ENCODE measurements at places on chromosomes 4 and X.

GRCh38 chrX:19512961-19513360 is 2.3 kb downstream of the MAP3K15 start:
- no peak for DNase-seq

DNA sequence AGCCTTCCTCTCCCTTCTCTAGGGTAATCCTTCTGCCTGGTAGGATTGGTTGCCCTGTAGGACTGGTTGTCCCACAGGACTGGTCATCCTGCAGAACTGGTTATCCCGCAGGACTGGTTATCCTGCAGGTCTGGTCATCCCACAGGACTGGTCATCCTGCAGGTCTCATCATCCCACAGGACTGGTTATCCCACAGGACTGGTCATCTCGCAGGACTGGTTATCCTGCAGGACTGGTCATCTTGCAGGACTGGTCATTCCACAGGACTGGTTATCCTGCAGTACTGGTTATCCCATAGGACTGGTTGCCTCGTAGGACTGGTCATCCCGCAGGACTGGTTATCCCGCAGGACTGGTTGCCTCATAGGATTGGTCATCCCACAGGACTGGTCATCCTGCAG is 48.1 kb upstream of the STOX2 start:
- DNase-seq, result no peak

GRCh38 chr4:89929425-89930159 is 34.9 kb downstream of the MMRN1 start:
- DNase-seq, result no peak

DNA sequence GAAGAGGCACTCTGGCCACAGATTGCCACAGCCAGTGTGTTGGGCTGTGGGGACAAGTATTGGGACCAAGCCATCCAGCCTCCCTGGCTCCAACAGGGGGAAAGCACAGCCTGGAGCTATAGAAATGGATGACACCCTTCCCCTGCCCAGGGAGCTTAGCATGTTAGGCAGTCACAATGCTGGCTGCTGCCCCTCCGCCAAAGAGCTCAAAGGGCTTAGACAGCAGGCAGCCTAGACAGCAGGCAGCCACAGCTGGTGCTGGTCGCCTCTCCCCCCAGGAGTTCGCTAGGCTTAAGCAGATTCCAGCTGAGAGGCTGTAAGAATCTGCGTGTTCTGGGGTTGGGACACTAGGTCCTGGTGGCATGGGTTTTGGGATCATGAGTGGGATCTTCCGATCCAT is 94.5 kb upstream of the MXRA5 start:
- no peak for DNase-seq

DNA sequence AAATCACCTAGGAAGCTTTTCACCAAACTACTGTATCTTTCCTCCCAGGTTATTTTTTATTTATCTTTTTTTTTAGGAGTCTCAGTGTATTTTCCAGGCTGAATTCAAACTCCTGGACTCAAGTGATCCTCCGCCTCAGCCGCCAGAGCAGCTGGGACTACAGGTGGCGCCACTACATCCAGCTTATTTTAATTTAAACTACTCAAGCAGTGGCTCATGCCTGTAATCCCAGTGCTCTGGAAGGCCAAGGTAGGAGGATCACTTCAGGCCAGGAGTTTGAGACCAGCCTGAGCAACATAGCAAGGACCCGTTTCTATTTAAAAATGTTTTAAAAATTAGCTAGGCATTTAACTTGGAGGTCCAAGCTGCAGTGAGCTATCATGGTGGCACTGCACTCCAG is 37.8 kb downstream of the LEF1 start:
- DNase-seq, result no peak

DNA sequence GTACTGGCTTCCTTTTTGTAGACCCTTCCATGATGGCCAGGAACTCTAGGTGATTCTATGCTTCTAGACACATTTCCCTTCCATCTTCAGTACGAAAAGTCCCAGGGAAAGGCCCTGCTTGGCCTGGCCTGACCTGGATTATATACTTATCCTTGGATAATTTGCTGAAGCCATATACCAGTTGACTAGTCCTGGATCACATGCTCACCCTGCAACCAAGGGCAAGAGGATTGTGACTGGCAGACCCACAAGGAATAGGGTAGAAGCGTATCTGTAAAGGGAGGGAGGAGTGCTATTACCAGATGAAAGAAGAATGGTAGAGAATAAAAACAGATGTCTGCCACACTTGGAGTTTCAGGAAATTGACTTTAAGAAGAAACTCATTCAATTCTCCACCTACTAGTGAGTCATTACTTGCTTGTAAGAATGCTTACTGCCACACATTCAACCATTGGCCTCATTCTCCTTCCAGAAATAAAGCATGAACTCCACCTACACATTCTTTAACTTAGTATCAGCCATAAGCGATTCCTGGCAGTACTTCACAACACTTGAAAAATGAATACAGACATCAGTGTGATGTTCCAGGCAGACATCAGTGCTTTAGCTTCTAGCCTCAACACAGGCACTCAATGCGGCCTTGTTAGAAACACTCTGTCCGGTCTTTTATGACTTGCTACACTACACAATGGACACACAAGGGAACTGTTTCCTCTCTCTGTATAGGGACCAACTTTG is 141.8 kb downstream of the CBR4 start:
- DNase-seq, result peak; percentile 91

- no peak for DNase-seq
Measured at GRCh38 chrX:3143043-3143799, 102.0 kb downstream of the ARSF start.

DNA sequence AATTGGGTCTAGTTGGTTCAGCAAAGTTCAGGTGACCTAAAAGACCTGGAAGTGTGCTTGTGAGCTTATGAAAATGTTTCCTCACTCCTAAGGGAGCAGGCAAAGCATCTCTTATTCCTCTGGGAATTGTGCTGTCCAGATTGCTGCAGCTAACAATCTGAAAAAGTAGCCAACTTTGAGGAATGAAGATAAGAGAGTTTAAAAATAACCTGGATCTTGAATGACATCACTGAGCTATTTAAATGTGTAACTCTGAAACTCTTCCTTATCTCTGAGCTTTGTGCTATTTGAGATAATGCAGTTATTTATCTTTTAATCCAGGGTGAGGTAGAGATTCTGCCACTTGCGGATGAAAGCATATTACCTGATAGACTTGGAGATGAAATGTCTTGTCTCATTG is 384.8 kb downstream of the PPP4R3C start:
- DNase-seq, result no peak

DNA sequence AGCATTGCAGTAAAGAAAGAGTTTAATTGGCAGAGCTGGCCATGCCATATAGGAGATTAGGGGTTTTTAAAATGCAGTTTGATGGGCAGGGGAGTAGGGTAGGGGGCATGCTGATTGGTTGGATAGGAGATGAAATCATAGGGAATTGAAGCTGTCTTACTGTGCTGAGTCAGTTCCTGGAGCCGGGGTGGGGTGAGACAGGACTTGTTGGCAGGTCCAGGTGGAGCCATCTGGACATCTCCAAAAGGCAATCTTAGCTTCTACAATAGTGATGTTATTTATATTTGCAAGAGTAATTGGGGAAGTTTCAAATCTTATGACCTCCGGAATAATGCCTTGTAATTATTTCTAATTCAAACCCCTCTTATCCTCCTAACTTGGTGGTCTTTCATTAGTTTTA is 32.4 kb upstream of the PGM2 start:
- DNase-seq, result no peak

DNA sequence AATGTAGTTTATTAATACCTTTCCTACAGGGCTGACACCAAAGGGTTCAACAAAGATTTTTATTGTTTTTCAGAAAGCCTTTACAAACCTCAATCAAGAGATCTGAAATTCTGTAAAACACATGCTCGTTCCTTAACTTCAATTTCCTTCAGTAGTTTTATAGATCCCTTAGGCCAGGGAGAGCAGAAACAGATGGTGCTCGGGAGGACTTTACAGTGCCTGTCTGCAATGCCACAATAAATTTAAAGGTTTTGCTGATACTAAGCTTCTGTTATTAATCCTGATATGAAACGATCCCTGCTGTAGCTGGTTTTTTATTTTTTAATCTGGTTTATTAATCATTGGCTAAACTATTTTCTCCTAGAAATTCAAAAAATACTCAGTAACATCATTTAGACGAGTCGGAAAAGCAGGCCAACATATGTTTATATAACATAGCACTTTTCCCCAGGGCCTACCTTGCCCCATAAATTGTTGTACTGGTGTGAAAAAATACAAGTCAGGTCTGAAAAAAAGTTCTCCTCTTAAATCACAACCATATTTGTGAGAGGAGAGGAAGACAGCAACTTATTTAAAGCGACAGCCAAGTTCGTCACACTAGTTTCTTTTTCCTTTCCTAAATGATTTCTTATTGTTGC is 39.8 kb downstream of the SHISA3 start:
- no peak for DNase-seq

- DNase-seq, result no peak
Measured at GRCh38 chr4:113122066-113122465, 72.6 kb downstream of the ANK2 start.

GRCh38 chr4:149933120-149933519 is 117.5 kb upstream of the IQCM start:
- no peak for DNase-seq

- DNase-seq, result no peak
Measured at GRCh38 chr4:77235289-77235854, 78.4 kb downstream of the CCNG2 start.

- no peak for DNase-seq
Measured at GRCh38 chr4:152665691-152666395, 14.0 kb downstream of the TMEM154 start.

DNA sequence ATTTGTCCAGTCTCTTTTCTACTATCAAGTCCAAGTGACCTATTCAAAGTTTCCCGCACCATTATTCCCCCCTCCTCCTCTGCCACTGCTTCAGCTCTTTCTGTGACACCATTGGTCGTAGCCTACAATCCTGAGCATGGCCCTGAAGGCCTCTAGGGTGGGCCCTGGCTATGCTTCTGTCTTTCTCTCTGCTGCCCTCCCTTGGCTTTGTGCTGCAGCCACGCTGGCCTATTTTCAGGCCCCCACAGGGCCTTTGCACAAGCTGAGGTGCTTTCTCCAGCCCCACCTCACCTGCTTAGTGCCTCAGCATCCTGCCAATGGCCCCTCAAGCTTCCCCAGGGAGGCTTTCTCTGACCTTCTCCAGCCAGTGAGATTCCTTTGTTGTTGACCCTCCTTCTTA is 156.5 kb downstream of the NHS start:
- no peak for DNase-seq

DNA sequence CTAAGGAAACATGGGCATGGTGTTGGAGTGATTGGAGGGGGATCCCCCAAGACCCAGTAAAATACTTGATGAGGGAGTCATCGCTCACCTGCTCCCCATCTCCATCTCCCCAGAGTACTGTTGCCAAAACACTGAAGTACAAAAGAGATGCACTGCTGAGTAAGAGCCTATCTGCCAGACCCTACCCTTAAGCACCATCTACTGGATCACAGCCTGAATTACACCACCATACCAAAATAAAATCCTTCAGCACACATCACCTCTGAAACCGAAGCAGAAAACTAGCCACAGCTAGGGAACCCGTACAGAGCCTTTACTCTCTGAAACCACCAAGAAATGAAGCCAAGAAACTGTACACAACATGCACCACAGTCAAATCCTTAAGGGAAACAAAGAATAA is 466.3 kb upstream of the ACTRT1 start:
- no peak for DNase-seq

DNA sequence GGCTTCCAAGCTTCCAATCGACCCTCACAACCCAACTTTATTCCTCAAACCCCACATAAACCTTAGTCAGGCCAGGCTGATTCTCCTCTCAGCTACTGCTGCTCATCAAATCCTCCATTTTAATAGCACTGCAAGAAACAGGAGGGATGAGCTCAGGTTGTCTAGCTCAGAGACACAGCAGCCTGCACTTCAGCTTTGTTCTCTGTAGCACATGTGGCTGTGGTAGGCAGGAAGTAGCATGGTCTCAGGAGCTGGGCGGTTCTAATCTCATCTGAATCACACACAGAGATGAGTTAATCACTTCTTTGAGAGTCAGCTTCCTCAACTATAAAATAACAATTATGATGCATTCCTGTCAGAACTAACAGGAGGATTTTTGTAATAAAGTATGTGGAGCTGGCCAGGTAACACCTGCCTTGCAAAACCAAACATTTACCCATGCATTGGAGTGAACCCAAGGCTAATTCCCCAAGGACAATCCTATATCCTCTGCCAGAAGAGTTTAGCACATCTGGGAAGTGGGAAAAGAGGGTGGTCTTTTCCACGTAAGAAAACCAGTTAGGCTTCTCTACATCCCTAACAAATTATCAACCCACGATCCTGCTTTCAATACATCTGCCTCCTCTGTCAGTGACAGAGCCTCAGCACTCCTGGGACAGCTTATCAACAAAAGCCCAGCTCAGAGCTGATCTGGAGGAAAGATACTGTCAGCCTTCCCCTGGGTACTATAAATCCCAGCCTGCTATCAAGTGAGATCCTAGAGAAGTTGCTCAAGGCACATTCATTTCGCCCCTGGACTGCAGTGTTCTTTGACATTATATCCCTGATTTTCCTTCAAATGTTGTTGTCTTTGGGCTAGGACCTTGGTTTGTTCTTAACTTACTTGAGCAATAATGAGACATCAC is 32.8 kb downstream of the ELOVL6 start:
- peak; percentile 56 for DNase-seq

DNA sequence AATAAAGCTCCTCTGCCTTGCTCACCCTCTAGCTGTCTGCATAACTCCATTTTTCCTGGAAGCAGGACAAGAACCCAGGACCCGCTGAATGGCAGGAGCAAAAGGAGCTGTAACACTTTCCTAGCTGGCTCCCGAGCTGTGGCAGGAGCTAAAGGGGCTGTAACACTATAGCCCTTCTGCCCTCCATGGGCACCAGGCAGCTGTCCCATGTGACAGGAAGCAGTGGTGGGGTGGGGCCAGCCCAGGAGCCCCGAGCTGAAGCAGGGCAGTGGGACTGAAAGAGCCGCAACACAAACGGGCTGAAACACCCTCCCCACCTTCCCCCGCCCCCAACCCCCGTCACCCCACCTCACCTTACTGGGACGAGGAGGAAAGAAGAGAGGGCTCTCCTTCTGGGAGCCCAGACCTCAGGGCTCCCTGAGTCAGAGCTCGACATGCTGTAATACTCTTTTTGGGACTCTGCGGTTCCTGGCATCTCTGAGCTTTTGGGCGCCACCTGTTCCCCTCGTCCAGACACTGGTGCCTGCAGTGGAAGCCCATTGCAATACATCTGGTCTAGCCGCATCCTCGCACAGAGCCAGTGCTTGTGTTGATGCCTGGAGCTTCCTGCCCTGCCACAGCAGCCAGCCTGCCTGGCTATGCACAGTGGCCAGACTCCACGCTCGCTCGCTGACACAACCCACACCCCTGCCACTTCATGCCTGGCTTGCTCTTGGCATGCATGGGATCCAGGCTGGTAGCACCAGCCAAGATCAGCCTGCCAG is 39.4 kb downstream of the PPM1K start:
- DNase-seq, result no peak

GRCh38 chrX:132491191-132491590 is 2.4 kb upstream of the MBNL3 start:
- DNase-seq, result no peak

DNA sequence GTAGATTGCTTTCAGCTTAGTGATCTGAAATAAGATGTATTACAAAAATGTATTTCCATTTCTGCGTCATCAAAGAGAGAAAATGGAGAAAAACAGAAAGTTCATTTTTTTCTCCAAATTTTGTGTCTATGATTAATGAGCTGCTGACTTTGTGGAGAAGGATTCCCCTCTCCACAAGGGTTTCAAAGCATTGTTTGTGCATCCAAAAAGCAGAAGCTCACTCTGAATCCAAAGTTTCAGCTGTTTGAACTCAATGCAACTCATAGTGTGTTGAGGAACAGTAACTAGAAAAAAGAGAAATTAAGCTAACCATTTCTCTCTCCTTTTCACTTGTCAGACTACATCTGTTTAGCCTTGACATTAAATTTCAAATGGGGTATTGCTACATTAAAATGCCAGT is 62.9 kb upstream of the SLC7A11 start:
- no peak for DNase-seq
